GM20000 (cell line): ENCODE measurements at places on chromosomes 5 and 9.
A peak's percentile ranks its signal among the peaks of the same experiment; 100 is the strongest.

DNA sequence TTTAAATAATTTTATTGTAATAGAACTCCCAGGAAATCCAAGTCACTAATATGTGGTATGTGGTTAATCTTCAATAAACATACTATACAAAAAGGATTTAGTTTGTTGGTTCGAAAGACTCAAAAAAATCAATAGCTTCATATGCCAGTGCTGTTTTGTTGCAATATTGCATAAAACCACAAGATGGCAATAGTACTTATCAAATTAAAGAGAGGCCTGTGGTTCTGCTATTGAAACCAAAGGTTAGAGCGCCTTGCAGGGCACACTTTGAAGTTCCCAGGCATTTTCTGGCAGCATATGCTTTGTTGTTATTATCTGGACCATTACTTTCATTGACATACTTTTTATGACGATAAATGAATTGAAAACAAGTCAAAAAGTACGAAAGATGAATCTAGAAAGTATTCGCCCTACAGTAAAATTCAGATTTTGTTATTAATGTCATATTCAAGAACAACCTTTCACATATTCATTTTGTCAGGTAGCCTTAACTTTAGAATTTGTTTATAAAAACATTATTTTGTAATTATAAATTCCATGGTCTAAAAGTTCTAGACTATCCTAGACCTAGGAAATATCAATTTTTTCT, 316.3 kb downstream of the MCTP1 start:
- peak; percentile 24 for DNase-seq

GRCh38 chr5:167608390-167609272, 682.8 kb upstream of the WWC1 start:
- DNase-seq: no peak

DNA sequence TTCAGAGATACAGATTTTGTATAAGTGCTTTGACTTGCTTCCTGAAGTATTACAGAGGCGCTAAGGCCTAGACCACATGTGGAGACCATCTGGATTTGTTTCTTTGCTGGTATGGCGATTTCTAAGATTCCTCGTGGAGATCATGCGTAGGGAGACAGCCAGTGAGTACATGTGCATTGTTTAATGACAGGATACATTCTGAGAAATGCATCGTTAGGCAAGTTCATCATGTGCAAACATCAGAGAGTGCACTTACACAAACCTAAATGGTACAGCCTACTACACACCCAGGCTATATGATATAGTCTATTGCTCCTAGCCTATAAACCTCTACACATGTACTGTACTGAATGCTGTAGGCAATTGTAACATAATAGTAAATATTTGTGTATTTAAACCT, 16.5 kb upstream of the CEP120 start:
- DNase-seq: no peak

DNA sequence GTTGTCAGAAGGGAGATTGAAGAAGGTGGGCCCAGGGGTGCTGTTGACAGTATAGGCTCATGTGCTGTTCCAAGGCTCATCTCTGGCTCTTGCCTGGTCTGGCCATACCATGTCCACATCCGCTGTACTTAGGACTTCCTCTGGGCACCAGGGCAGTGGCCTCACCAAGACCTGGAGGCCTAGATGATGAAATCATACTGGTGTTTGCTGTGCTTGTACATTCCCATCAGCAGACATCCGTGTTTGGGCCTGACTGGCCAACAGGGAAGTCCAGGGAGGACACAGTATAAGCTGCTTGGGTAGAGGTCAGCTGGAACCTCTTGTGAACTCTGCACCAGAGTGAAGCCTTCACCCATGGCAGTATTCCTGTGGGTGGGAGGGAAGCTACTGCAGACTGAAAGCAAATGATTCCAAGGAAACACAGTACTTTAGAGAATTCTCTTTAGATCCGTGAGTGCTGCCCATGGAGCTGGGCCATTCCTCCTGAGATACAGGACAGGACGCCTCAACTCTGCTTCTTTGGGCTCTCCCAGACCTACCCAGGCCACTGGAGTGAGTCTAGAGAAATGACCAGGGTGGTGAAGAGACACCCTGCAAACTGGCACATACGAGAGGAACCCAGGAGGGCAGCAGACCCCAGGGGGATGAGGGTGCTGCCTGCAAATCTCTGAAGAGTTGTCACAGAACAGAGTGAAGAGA, 22.5 kb downstream of the POLR1E start:
- DNase-seq: no peak

DNA sequence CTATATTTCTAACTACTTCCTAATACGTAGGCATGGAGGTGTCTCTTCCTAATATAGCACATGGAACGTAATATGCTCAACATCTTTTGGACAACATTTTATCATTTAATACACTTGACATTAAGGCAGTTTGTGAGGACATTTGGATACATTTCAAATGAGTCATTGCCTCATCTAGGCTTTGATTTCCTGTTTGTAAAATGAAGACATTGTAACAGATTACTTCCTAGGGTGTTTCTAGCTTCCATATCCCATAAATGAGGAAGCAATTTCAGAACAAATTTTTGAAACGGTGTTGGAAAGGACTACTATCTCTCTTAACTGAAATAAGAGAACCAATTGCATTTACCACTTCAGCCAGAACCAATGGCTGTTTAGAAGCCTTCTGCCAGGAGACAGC, 38.7 kb downstream of the SLC28A3 start:
- DNase-seq: no peak

DNA sequence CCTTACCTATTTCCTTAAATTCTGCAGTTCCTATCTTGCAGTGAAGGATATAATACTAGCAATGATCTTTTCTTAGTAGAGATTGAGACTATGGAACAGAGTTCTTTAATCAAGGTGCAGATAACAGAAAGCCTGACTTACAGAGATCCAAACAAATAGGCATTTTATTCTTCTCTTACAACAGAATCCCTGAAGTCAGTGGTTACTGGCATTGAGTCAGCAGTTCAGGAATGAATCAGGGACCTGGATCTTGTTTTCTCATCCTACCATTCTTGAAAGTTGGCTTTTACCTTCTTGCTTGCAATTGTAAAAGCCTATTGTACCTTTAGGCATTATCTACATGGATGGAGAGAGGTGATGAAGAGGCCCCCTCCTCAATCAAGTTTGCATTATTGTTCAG, 47.5 kb upstream of the TLE4 start:
- no peak for DNase-seq
